ENCODE measurements at places on chromosomes 4 and X.

DNA sequence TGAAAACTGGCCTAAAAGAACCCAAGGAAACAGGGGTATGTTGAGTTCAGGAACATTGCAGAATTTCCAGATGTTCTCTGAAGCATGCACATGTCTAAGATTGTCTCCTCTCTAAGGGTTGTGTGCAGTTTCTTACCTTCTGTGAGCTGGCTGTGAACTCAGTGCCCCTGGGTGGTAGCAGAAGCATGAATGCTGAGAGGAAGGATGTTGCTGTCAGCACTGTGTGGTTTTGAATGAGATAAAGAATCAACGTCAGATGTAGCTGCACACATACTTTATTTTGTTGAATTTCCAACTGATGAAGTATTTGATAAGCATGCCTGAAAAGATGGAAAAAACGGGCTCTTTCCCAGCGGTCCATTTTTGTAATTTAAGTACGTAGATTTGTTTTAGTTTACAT, 23.8 kb upstream of the CD38 start:
- DNase-seq = no peak

- no peak for DNase-seq
Observed at GRCh38 chrX:136718091-136718490, 62.6 kb downstream of the ARHGEF6 start.

GRCh38 chr4:95676190-95676589, 127.4 kb upstream of the UNC5C start:
- DNase-seq = no peak

DNA sequence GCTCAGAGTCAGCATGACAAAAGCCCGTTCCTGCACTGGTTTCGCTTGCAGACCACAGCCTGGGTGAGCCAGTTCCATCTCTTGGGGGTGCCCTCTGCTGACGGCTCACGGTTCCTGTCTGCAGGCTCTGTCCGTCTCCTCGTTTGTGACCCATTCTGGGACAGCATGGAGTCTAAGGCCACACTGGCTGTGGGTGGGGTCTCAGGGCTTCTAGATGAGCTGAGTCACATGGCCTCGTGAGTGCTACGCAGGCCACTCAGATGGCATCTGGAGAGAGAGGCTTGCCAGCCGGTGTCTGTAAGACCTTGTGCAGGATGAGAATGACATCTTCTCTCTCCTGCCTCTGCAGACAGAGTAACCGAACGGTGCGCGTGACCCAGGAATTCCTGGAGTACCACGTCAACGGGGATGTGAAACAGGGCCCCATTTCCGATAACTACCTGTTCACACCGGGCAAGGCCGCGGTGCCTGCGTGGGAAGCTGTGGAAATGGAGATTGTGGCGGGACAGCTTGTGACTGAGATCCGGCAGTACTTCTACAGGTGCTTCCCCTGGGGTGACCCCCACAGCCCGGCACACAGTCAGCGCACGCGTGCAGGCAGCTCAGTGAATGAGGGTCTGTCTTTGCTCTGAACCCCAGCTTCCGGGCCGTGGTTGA, 31.6 kb upstream of the MRFAP1 start:
- no peak for DNase-seq

DNA sequence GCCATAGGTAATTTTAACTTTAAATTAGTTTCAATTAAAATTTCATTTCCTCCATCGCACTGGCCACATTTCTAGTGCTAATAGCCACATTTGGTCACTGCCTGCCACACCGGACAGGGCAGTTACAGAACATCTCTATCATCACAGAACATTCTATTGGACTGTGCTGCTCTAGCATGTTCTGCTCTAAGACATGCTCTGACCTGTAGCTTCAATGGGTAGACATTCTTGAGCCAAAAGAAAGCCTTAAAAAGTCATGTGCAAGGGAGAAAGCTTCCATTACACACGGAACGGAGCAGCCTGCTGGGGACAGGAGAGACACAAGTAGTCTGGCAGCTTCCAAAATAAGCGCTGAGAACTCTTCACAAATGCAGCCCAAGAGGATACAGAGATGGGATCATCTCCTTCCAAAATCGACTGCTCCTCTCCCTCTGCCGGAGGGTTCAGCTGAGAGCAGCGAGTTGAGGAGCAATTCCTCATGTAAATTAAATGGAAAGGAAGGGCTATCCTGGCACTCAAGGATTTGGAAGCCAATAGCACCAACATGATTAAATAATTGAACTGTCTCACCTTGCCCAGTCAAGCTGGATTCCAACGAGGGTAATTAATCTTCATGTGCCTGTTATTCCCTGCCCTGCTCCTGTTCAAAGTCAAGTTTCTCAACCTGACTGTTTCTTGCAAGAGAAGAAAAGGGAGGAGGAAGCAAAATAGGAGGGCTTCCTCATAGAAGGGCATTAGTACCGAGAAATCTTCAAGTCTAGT, 336.4 kb upstream of the NOCT start:
- no peak for DNase-seq

DNA sequence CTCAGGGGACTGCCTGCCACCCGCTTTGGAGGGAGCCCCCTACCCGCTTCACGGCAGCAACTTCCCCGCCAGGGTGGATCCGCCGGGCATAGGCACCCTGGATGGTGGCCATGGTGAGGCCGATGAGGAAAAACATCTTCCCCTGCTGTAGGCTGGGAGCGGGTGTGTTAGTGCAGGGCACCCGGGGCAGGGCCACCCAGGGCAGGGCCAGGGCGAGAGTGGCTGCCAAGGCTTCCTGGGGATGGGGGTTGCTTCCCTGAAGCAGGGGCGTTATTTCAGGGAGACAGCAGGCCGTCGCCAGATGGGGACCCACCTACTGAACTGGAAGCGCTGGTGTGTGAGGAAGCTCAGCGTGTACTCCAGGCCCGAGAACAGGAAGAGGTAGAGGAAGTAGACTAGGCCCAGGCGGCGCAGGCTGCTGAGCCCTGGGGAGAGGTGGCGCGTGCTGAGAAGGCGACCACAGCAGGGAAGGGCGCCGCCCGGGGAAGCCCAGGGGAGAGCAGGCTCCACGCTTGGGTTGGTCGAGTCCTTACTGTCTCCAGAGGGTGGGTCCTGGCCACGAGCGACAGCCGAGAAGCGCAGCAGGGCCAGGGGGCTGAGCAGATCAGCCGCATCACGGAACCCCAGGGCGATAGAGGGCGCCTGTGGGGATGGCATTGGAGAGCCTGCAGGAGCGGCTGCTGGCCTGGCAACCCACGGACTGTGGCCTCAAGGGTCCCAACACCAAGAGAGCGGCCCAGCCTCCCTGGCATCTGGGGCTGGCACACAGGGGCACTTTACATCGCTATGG, 31.5 kb downstream of the NOP14 start:
- peak; percentile 68 for DNase-seq

- no peak for DNase-seq
Observed at GRCh38 chrX:108304210-108304609, 134.0 kb downstream of the COL4A6 start.

- no peak for DNase-seq
Observed at GRCh38 chr4:80407246-80407645, 71.7 kb downstream of the CFAP299 start.

DNA sequence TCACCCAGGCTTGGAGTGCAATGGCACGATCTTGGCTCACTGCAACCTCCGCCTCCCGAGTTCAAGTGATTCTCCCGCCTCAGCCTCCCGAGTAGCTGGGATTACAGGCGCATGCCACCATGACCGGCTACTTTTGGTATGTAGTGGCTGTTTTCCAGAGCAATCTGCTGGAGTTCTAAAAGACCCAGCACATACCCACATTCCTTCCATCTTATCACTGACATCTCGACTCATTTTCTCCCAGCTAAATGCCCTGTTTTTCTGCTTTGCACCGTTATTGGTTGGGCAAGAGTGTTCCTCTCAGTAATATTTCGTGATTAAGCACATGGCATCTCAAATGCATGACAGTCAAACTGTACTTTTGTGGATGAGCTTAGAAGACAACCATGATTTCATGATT, 53.7 kb downstream of the PRKX start:
- DNase-seq = no peak

DNA sequence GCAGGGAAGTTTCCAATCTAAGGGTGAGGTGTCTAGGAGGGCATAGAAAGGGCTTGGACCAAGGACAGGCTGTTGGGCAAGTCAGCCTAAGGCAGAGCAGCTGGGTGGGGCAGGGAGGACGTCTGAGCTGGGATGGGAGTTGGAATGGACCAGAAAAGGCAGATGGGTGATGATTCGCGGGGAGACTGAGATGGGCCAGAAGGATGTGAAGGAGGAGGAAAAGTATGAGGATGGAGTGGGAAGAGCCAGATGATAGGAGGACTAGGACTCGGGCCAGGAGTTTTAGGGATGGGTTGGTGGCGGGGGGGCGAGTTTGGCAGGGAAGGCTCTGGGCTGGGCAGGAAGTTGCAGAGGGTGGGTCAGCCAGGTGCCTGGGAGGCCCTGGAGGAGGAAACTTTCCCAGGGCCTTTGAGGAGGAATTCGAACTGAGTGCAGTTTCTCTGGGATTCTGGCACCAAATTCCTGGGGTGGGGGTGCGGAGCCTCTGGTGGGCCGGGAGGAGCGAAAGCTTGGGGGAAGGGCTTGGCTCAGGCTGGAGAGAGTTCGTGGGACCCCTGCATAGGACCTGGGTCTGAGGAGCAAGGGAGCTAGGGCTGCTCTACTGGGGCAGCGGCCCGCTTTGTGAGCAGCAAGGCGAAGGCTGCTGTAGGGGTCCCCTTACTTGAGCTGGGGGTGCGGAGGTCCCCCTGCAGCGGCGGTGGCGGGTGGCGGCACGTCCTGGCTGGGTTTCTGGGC, 8.7 kb upstream of the TIMP1 start:
- DNase-seq = no peak

- no peak for DNase-seq
Observed at GRCh38 chr4:77845400-77845799, 17.2 kb upstream of the MRPL1 start.

- DNase-seq = no peak
Observed at GRCh38 chr4:22869235-22869634, 176.5 kb downstream of the GBA3 start.

DNA sequence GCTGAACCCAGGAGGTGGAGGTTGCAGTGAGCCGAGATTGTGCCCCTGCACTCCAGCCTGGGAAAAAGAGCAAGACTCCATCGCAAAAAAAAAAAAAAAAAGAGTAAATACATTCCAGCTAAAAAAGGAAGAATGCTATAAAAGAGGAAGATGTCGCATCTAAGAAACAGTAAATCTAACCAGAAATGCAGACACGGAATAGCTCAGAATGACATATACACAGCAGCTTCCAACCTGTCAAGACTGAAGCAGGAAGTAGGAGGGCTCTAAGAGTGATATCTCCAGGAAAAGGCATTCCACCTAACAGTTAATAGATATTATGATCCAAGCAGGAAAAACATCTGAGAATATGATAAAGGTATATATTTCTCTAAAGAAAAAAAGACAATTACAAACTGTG, 16.0 kb downstream of the CLOCK start:
- DNase-seq = no peak

DNA sequence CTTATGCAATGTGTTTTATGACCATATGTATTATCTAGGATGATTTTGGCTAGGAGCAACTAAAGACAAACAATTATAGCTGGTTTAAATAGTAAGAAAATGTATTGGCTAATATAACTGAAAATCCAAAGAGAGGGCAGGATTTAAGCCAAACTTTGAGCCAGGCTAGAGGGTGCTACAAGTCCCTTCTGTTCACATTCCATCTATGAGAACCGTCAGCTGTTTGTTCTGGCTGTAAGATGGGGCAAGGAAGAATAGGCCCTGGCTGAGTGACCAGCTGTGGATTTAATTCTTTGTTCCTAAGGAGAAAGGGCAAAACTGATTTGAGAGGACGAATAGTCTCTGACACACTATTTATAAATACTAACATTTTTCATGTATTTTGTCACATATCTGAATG, 79.2 kb upstream of the UGT8 start:
- no peak for DNase-seq

DNA sequence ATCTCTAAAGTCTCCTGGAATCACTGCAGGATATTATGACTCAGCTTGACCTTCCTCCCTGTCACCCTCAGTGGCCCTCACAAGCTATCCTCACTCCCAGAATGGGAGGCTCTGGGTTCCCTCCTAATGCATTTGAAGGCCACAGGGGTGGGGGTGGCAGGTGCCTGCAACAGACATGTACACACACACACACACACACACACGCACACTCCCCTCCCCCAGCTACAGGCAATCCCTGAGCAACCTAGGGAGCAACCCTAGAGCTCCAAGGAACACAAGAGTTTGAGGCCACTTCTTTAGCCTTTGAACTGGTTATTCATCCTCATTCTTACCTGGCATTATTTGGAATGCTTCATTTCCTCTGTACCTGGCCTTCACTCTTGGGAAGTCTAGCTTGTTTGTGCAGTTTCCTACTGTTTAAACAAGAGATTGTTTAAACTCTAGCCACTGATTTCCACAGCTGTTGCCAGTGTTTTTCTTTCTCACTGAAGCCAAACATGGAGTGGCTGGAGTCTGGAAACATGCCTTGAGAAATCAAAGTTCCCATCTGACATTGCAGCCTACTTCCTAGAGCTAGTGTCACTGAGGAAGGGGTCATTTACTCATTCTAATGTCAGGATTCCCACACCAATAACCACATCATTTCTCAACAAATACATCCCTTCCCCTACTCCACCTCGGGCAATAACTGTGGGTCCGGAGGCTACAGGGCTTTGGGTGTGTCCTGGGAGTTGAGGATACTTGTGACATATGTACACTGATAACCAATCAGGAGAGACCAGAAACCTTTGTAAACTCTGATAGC, 37.7 kb downstream of the MAOA start:
- DNase-seq = no peak

DNA sequence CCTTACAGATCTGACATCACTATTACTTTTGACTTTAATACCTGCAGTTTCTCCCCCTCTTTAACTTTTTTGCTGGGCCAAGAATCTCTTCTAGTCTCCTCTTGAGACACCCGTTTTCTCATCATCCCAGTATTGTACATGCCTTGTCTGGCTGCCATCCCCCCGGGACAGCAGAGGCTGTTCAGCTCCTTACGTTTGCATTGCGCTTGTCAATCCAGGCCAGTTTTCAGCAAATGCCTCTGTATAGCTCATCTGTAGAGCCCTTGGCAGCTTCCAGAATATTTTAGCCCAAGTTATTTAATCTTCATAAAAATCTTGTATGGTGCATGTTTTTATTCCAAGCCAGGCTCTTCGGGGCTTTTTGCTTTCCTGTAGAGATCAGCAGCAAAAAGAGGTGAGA, 22.3 kb upstream of the HOPX start:
- DNase-seq = no peak

- DNase-seq = no peak
Observed at GRCh38 chrX:8743126-8743732, 11.3 kb upstream of the ANOS1 start.

- DNase-seq = no peak
Observed at GRCh38 chr4:140059159-140059558, 94.8 kb downstream of the MAML3 start.

- DNase-seq = no peak
Observed at GRCh38 chrX:19956306-19956705, 34.6 kb downstream of the BCLAF3 start.

GRCh38 chrX:145190801-145191389, 56.4 kb upstream of the SPANXN1 start:
- no peak for DNase-seq

GRCh38 chr4:183960962-183961541, 55.9 kb downstream of the STOX2 start:
- no peak for DNase-seq

- DNase-seq = peak; percentile 32
Observed at GRCh38 chr4:10007436-10007740, 13.9 kb downstream of the SLC2A9 start.

Data from GM12892 (cell line).